ENCODE measurements at places on chromosomes 7 and 10.

DNA sequence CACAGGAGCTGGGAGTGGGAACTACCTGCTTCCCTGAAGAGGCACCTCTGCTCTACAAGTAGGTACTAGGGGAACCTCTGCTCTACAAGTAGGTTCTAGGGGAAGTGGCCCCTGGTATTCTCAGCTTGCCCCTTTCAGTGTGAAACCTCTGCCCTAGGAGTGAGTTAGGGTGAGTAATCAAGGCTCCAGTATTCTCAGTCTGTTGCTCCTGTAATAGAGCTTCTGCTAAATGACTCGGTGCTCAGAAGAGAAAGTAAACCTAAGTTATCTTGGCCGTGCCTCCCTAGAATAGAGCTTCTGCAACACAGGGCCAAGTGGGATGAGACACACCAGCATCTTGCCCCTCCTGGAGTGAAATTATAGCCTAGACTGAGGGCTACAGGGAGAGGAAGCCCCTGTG lies 13.4 kb upstream of the RASSF4 start:
- DNase-seq: no peak

DNA sequence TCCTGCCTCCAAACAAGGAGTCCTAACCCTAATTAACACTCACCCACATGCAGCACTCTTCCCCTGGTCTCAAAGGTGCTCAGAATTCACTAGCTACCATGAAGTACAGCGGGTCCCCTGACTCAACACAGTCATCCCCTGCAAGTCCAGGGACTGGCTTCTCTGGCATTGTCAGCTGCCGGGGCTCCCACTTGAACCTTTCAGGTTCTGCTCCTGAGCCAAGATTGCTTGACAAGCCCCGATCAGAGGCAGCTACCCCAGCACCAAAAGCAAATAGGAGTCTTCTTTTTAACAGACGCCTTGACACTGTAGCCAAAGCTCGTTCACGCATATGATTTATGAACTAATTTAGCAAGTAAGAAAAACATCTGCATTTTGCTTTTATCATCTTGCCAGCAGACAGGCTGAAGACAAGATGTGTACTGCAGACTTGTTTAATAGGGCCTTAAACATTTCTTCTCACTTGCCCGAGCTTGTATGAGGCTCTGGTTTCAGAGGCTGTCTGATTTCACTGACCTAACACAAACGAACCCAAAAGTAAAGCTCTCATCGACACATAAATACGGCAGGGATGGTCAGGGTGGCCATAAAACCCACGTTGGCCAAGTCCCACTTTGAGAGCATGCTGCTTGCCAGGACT lies 67.6 kb upstream of the ADAM12 start:
- DNase-seq: no peak

DNA sequence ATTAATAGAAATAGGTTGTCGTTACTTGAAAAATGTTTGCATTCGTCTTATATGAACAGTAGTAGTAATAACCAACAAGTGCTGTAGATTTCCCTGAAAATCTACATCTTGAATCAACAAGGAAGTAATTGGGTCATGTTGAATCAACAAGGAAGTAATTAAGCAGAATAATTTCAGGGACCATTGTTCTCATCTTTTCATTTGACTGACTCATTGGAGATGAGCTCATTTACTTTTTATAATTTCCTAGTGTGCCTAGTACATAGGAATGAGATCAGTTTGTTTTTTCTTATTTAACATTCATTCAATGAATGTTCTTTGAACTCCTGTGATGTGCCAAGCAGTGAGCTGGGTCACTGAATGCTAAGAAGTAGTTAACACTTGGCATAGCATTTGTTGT lies 8.2 kb downstream of the CLDN12 start:
- no peak for DNase-seq

DNA sequence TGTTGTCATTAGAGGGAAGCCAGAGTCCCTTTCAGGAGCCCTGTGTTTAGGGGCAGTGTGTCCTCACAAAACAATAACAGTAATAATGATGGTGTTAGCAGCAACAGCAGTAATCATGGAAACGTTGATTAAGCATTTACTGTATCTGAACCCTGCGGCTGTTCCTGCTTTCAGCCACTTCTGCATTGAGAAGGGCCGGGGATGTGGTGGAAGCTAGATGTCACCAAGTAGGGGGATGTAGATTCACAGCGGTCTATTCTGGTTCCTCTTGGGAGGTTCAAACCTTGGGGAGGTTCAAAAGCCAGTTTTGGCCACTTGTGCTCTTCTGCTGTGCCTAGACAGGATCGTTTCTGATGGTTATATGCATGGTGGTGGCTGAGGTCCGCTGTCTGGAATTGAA lies 44.8 kb downstream of the PRPF18 start:
- DNase-seq: no peak

- no peak for DNase-seq
Measured at GRCh38 chr7:41163991-41164390, 538.9 kb downstream of the INHBA start.

Measured in stimulated activated CD8-positive, alpha-beta memory T cell treated with anti-CD3 and anti-CD28 coated beads, Interleukin-7, amount 100 ng/mL, for 1 hour (primary cell).